ENCODE measurements at places on chromosomes 3 and 15. TPM values are rescaled to one million over a fixed set of nuclear protein-coding genes. Genes with fewer than 3 reads are reported as not detected.
A peak's percentile ranks its signal among the peaks of the same experiment; 100 is the strongest.

DNA sequence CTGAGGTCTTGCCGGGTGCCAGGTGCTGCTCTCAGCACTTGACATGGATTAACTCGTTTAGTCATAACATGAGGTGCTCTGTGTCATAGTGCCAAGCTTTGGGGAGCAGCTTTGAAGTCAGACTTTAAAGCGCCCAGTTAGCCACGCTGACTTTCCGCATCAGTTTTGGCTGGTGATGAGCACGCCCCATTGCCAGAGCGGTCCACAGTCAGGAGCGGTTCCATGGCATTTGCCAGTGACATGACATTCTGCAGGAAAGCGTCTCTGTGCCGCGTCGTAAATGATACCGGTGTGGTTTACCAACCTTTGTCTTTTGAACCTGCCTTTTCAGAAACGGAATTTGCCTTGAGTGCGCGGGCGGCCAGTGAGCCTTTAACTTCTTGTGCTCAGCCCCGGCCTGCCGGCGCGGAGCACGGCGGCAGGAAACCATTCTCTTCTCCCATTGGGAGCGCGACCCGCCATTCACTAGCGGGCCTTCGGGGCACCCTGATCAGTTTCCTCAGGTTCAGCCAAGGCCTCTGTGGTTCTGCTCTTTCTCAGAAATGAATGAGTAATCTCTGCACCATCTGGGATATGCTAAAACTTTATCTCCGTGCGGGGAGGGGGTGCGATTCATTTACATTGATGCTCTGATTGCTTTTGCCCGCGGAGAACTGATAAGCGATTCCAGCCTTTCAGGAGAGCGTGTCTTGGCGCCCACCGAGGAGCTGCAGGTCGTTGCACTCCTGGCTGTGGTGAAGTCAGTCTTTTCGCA, 1.7 kb upstream of the SLC2A2 start:
- no peaks in the 10 kb centered on the region for H3K27me3 ChIP-seq
- DNase-seq = peak; percentile 59
- peaks cover 6% of the 10 kb centered on the region for H3K4me1 ChIP-seq
- H3K27ac ChIP-seq = no peak overlapping the region
- H3K36me3 ChIP-seq = no peaks in the 10 kb centered on the region

- DNase-seq = no peak
- H3K4me3 ChIP-seq = no peak overlapping the region
- H3K4me1 ChIP-seq = peaks cover 30% of the 10 kb centered on the region
- H3K27me3 ChIP-seq = no peaks in the 10 kb centered on the region
- H3K36me3 ChIP-seq = no peaks in the 10 kb centered on the region
Measured at GRCh38 chr15:62887113-62887570, 155.4 kb upstream of the TPM1 start.

GRCh38 chr15:52334491-52335160, 39.0 kb upstream of the MYO5C start:
- H3K4me1 ChIP-seq = peaks cover 10% of the 10 kb centered on the region
- peaks cover 3% of the 10 kb centered on the region for H3K36me3 ChIP-seq
- no peak for DNase-seq
- no peak overlapping the region for H3K27ac ChIP-seq

DNA sequence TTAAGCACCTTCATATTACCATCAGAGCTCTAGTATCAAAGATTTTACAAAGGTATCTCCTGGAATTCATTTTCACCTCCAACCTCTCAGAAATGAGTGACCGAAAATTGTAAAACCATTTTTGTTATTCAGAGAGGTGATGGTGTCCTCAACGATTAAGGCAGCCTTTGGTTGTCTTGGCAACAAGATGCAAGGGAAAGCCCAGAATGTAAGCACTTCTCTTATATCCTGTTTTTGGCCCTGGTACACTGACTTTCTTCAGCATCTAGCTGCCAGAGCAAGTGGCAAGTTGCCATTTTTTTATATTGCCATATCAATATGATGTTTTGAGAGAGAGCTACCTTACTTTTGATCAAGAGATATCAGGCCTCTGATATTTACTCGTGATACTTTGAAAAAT, 384.9 kb upstream of the NECTIN3 start:
- no peak overlapping the region for H3K4me3 ChIP-seq
- H3K4me1 ChIP-seq = peaks cover 9% of the 10 kb centered on the region
- H3K36me3 ChIP-seq = no peaks in the 10 kb centered on the region
- H3K27me3 ChIP-seq = no peaks in the 10 kb centered on the region

DNA sequence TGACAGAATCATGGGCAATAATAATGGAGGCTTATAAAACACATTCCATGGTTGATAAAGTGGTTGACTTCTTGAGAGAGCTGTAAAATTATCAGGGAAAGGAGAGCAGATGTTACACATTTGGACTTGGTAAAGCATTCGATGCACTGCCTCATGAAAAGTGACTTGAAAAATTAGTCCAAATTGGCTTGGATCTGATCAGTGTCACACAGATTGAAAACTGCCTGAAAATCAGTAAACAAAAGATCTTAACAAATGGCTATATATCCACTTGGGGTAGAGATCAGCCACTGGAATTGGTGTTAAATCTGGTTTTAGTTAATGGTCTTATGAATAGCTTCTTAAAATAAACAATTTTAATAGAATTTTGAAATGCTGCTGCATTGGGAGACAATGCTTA, 20.3 kb downstream of the SHOX2 start:
- peaks cover 11% of the 10 kb centered on the region for H3K27me3 ChIP-seq
- H3K36me3 ChIP-seq = no peaks in the 10 kb centered on the region
- no peaks in the 10 kb centered on the region for H3K4me1 ChIP-seq
- no peak for DNase-seq

MAP2K1 gene
- 30.9 TPM for polyA plus RNA-seq

KCNMB3 gene
- 1.2 TPM for polyA plus RNA-seq
